ENCODE measurements at places on chromosomes 5 and 9.

DNA sequence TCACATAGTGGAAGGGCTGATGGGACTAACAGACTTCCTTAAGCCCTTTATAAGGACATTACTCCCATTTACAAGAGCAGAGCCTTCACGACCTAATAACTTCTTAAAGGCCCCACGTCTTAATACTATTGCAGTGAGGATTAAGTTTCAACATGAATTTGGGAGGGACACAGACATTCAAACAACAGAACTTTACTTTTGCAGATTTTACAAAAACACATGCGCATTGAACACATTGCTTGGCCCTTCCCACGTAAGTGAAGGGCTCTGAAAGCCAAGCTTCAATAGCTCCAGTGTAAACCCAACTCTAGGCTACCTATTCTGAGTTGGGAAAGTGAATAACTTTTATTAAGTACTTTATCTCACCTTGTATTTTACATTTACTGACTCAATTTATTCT, 53.8 kb upstream of the DNAH5 start:
- DNase-seq: no peak

GRCh38 chr9:34496149-34496712, 26.6 kb downstream of the ENHO start:
- no peak for DNase-seq

- no peak for DNase-seq
Observed at GRCh38 chr5:96537386-96537785, 104.3 kb upstream of the PCSK1 start.

DNA sequence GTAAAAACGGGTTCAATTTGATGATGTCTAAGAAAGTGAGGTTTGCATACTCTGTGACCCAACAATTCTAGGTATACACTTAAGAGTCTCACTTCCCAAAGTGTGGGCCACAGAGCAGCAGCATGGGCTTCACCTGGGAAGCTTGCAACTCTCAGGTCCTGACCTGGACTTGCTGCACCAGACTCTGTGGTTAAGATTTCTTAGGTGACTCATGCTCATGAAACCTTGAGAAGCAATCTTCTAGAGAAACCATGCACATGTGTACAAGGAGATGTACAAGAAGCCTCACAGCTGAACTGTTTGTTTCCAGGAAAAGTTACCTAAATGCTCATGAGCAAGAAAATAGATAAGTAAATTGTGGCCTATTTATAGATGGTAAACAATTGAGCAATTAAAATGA, 30.0 kb downstream of the DNAJC21 start:
- DNase-seq: no peak

DNA sequence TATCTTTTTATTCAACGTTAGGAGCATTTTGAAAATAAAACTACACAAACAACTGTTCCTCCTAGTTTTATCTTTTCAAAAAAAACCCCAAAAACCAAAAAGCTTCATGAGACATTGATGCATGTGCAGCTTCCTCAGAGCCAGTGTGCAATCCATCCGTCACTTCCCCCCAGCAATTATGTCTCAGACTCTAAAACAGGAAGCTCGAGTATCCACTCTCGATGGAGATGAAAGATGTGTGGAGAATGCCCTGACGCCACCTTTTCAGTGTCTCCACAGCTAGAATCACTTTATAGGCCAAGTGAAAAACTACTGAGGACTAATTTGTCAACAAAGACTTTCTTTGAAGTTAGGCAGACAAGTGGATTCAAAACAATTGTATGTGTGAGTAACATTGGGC, 408.9 kb upstream of the SMARCA2 start:
- DNase-seq: no peak

DNA sequence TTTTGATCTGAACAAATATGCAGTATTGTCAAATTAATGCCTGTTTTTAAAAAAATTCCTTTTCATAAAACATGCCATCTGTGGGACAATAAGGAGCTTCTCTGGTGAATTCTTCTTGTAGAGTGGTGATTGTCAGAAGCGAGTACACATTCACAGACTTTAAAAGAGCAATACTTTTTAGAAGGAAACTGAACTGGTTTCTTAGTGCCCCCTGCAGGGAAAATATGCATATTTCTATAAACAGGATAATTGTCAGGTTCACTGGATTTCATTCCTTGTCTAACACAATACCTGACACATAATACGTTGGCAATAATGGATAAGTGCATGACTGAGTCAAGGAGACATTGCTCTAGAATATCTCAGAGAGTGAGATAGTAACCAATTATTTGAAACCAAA, 133.7 kb downstream of the KIF4B start:
- no peak for DNase-seq

DNA sequence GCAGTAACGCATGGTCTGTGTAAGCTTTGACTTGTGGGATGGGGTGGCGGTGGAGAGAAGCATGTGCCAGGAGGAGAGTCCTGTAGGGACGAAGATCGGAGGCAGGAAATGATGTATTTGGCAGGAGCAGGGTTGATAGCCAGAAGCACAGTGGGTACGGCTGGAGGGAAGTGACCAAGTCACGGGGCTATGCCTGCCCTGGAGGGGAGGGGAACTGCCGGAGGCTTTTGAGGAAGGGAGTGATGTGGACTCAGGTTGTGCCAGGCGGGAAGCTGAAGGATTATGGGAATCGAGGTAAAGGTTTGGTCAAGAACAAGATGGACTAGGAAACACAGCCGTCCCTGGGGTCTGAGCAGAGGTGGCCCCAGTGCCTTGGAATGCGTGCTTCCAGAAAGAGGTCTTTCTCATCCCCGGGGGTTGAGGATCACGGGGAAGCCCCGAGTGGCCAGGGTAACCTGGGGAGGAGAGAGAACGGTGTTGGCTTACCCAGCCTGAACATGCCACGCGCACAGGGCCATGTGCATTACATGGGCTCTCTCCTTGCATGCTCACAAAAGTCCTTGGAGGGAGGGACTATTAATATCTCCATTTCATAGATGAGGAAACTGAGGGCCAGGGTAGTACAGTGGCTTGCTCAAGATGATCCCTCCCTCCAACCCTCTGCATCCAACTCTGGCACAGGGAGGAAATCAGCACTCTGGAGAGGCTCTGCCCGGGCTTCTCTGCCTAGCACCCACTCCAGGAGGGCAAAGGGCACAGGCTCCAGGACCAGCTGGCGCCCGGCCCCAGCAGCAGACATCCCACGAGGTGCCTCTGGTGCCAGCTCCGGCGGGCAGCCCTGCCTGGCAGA, 253.8 kb downstream of the PBX3 start:
- DNase-seq: no peak

DNA sequence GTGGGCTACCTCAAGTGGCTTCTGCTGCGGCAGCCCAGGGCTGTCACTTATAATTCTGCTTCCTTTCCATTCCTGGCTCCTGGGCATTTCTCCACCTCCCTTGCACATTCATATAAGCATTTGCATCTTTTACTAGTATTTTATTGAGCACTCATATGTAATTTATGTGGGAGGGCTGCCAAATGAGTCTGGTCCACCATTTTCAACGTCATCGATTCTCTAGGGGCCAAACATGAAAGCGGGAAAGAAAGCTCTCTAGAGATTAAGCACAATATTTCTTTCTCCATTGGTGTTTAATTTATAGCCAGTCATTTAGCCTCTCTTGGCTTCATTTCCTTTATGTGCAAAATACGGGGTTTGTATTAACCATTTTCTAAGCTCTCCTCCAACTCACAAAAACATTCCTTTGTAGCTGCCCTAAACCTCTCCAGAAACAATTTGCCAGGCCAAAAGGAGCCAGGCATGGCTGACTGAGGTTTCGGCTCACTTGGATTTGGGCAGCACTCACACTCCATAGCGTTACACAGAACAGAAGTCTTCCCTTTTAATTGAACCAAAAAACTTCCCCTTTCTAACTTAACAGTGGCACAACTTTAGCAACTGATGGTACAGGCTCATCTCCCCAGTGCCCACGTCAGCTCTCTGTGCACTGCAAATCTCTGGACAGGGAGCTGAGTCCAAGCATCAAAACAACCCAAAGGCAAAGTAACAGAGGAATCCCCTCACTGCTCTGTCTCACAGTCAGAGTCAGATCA, 183.5 kb downstream of the ROR2 start:
- no peak for DNase-seq

GRCh38 chr9:23850690-23851629, 24.9 kb upstream of the ELAVL2 start:
- no peak for DNase-seq

GRCh38 chr5:56145511-56145910, 87.6 kb downstream of the ANKRD55 start:
- DNase-seq: no peak

- no peak for DNase-seq
Observed at GRCh38 chr5:40494631-40495236, 185.0 kb upstream of the PTGER4 start.

DNA sequence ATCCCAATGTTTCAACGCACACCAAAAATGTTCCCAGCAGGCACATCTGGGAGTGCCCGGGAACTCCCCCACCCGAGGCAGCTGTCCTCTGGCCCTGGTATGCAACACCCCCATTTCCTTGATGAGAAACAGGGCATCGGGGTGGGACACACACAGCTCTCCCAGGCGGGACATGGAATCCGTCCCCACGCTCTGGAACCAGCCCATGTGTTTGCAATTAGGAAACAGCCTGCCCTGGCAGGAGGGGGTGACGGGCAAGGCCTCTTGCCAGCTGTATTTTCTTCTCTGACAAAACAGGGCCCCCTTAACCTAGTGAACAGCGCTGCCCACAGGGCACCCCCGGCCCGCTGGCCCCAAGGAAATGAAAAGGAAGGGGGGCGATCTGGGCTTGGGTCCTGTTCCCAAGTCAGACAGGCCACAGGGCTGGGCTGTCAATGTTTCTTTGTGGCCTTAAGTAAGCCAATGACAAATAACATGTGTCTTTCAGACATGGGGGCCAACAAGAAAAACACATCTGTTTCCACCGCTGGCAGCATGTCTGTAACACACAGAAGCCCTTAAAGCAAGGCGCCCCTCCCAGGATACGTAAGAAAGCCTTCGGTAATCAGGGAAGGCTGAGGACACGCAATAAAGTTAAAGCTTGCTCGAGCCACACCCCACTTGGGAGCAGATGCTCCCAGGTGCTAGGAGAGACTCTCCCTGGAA, 125.3 kb downstream of the ROR2 start:
- no peak for DNase-seq

DNA sequence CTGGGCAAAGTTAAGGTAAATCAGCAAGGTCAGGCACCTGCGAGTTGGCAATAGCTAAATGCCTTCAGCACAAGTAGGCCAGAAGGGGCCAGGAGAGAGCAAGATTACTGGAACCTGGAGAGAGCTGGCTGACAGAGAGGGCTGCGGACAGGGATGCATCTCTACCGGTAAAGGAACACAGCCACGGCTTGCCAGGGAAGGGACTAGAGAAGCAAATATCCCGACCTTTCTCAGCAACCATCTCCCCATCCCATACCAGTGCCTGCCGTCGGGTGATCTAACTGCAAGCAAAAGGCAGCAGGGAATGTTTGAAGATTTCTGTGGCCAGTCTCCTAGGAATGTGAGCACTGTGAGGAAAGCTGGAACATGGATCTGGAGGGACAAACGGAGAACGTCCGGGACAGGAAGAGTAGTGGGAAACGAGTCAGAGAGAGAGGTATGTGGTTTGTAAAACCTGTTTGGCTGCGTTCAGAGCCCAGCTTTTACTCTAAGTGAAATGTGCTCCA, 15.9 kb upstream of the ABLIM3 start:
- no peak for DNase-seq

DNA sequence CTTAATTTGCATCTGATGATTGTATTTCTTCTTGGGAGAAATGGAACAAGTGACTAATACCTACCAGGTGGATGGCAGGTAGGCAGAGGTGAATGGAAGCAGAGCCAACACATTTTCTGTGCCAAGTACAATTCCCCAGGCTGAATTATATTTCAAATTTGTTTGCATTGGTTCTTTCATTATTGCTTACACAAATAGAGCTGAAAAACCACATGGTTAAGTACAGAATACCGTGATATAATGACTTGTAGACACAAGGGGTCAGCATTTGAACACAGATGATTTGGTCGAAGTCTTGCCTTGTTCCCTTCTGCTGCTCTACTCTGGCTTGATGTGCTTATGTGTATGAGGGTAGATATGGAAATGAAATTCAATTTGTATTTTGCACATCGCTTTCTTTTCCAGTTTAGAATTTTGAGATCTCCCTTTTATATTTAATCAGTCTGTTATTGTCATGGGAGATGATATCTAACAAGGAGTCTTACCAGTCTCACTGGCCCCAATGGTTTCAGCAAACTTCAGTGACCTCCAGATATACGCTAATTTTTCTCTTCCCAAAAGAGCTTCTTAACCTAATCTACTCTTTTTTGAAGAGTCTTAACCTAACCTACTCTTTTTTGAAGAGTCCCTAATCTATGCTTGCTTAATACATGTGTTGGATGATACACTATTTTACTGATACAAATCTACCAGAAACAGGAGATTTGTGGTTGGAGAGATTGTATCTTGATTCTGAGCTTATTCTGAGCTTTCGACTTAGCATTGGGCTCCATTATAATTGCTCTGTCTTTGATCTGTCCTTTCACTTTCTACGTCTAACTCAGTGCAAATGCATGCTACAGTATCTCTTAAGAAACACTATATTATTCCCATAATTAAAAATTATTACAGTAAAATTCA, 88.1 kb downstream of the PCSK1 start:
- DNase-seq: no peak

DNA sequence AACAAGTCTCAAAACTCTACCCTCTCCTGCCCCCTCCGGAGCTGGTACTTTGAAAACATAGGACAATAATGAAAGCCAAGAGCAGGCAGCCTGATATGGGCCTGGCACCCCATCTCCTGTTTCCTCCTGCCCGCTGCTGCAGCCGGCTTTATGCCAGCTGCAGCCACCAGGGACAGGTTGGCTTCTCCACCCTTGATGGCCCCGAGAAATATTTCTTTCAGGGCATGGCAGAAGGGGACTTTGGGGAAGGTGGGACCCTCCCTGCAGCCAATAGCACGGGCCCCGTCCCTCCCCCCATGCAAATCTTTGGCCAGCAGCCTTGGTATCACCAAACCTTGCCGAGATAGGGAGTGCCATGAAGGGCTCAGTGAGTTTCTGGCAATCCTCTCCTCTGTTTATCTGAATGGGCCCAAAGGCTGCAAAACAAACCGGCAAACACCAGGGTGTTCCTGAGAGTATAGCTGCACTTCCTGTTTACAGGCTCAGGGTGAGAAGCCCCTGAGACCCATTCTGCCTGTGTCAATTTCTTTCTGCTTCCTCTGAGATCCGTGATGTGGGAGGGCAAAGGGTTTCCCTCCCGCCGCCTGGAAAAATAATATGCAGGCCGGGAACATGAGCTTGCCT, 73.4 kb upstream of the BOD1 start:
- no peak for DNase-seq

GRCh38 chr9:71072587-71072986, 48.8 kb downstream of the TRPM3 start:
- DNase-seq: no peak

GRCh38 chr5:91194824-91195381, 188.2 kb downstream of the ARRDC3 start:
- no peak for DNase-seq

GRCh38 chr9:114896344-114896743, 34.0 kb downstream of the TNFSF8 start:
- DNase-seq: no peak

GRCh38 chr5:179699616-179700237, 960 bp downstream of the CANX start:
- peak; percentile 47 for DNase-seq

- DNase-seq: no peak
Observed at GRCh38 chr5:44644628-44645027, 164.1 kb upstream of the MRPS30 start.

- no peak for DNase-seq
Observed at GRCh38 chr9:96688745-96689464, 33.8 kb upstream of the PRXL2C start.

- DNase-seq: no peak
Observed at GRCh38 chr5:118844351-118844750, 144.0 kb downstream of the DTWD2 start.

All from activated CD4-positive, CD25-positive, alpha-beta regulatory T cell treated with anti-CD3 and anti-CD28 coated beads, Interleukin-2, amount 50 U/mL, for 72 hours (primary cell).